COR-L47 (cell line): ENCODE measurements at places on chromosomes 6 and 20.

DNA sequence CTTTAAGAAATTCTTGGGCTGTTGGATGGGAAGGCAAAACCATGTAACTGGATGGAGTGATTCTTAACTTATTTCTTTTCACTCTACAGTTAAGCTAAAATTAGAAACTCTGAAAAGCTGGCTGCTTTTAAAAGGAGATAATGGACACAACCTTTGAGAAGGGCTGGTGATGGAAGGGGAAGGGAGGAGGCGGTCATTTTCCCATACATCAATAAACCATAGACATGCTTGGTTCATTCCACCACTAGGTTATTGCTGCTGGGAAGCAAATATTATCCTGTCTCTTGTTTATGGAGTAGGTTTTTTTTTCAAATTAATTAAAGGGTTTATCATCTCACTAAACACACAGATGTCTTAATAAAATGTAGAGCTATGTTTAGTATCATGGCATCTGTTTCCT lies 76.2 kb downstream of the PLCB1 start:
- DNase-seq: no peak

- DNase-seq: no peak
Measured at GRCh38 chr6:43748765-43749164, 21.2 kb upstream of the VEGFA start.

GRCh38 chr6:44221291-44221960 lies 2.0 kb upstream of the SLC29A1 start:
- DNase-seq: peak; percentile 90

GRCh38 chr6:148990403-148990802 lies 243.6 kb downstream of the UST start:
- no peak for DNase-seq

- no peak for DNase-seq
Measured at GRCh38 chr6:17182961-17183360, 81.1 kb downstream of the STMND1 start.

- DNase-seq: no peak
Measured at GRCh38 chr6:6752129-6752528, 163.6 kb downstream of the LY86 start.

DNA sequence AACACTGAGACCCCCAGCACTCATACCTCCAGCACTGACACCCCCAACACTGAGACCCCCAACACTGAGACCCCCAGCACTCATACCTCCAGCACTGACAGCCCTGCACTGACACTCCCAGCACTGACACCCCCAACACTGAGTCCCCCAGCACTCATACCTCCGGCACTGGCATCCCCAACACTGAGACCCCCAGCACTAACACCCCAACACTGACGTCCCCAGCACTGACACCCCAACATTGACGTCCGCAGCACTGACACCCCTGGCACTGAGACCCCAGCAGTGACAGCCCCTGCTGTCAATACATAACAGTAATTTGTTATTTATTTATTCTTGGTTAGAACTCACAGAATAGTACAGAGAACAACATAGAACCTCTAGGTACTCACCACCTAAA lies 58.0 kb downstream of the ERMARD start:
- DNase-seq: no peak

GRCh38 chr6:140661691-140662090 lies 1287.2 kb upstream of the CITED2 start:
- no peak for DNase-seq
